ENCODE measurements at places on chromosomes 4 and X. TPM values are rescaled to one million over a fixed set of nuclear protein-coding genes. Genes with fewer than 3 reads are reported as not detected.

DNA sequence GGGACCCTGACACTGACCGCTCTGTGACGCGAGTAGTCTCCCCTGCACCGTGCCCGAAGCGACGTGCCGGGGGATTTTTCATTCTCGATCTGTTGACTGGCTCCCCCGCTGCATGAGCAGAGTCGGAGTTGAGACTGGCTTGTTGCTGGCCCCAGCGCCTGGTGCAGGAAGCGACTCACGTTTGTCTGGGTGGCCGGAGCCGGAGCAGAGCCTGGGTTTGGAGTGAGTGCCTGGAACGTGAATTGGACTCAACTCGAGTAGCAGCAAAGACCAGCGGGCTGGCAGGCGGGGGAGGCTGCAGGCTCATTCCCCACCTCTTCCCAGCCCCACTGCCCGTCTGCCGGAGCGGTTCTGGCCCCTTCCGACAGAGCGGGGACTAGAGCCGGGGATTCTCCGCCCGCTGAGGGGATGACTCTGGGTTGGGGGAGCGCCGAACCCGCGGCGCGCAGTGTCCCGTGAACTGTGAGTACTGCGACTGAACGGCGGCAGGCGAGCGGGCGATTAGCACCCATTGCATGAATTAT lies 554 bp downstream of the PCDH7 start:
- DNase-seq: no peak
- H3K4me3 ChIP-seq: peak overlapping the region; percentile 69
- H3K27me3 ChIP-seq: peaks cover 51% of the 10 kb centered on the region

GRCh38 chr4:25856756-25857155 lies 6.0 kb downstream of the SEL1L3 start:
- H3K4me3 ChIP-seq: no peak overlapping the region
- H3K36me3 ChIP-seq: peaks cover 45% of the 10 kb centered on the region
- H3K27ac ChIP-seq: peak overlapping the region; percentile 22
- DNase-seq: no peak
- no peaks in the 10 kb centered on the region for H3K27me3 ChIP-seq
- peaks cover 90% of the 10 kb centered on the region for H3K4me1 ChIP-seq

DNA sequence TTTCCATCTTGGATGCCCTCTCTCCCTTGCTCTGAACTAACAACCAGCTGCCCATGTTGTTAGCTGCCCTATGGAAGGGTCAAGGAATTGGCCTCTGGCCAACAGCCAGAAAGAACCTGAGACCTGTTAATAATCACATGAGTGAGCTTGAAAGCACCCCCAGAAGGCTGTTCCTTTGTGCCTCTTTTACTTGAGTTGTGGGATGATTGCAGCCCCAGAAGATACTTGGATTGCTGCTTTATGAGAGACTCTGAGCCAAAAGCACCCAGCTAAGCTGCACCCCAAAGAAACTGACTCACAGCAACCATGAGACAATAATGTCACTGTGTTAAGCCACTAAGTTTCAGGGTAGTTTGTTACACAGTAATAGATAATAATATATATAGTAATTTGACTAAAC lies 73.3 kb downstream of the FRYL start:
- no peaks in the 10 kb centered on the region for H3K27me3 ChIP-seq
- no peak overlapping the region for H3K27ac ChIP-seq
- no peak for DNase-seq
- peaks cover 28% of the 10 kb centered on the region for H3K36me3 ChIP-seq

- DNase-seq: no peak
- no peaks in the 10 kb centered on the region for H3K27me3 ChIP-seq
- H3K36me3 ChIP-seq: no peaks in the 10 kb centered on the region
- H3K27ac ChIP-seq: no peak overlapping the region
These were observed 71.6 kb downstream of the FAM114A1 start for GRCh38 chr4:38939165-38939564.

- H3K36me3 ChIP-seq: no peaks in the 10 kb centered on the region
- H3K4me1 ChIP-seq: no peaks in the 10 kb centered on the region
- DNase-seq: no peak
These were observed 5.0 kb downstream of the ADH7 start for GRCh38 chr4:99430106-99430505.

DNA sequence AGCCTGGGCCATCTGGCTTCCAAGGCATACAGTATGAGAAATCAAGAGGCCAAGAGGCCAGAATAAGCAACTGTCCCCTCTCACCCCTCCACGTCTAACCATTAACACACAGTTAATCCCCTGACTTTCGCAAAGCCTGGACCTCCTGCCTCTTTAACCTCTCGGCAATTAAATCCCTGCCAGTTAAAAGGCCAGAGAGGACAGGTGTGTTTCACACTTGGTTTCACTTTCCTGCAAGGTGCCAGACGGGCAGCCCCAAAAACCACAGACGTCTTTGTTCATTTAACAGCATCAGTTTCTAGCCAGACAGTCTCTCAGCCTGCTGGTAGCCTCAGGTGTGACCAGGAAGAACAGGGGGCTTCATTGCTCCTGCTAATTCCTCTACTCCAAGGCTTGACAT lies 91.1 kb upstream of the KIT start:
- H3K4me1 ChIP-seq: peaks cover 8% of the 10 kb centered on the region
- DNase-seq: no peak
- no peak overlapping the region for H3K4me3 ChIP-seq
- H3K36me3 ChIP-seq: no peaks in the 10 kb centered on the region
- H3K27me3 ChIP-seq: peaks cover 2% of the 10 kb centered on the region

The HHIP gene
- total RNA-seq: not detected

DNA sequence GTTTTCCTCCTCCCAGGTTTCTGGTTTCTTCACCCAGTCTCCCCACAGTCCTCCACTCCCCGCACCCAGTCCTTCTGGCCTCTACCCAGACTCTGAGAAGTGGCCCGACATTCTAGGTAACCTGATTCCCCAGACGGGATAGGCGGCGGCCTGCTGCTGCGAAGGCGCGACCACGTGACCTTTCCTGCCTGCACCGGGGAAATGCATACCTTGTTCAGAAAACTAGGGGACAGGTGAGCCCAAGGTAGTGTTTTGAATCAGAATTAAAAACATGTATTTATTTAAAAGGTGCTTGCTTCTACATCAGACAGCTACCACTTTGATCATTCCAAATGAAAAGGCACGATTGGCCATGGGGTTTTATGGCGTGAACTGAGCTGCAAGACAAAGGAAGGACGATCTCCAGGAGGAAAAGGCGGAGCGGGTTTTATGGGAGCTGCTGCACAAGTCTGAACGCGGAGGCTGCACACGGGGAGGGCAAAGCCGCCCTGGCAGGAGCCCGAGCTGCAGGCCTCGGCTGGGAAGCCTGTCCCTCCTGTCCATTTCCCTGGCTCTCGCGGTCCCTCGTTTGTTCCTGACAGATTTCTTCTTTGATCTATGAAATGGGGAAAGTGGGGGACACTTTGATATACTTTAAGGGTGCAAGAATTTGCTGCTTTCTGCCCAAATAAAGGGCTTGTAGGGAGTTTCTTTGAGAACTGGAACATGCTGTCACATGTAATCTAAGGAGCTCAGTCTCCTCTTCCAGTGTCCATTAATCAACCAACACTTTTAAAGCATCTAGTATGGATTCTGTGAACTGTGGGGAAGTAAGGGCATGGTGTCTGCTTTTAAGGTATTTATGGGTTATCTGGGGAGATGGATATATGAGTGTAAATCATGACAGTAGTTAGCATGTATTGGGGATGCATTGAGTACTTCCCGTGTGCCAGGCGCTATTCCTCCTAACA lies 150.9 kb downstream of the SPRY1 start:
- no peaks in the 10 kb centered on the region for H3K4me1 ChIP-seq
- no peak overlapping the region for H3K4me3 ChIP-seq
- no peak overlapping the region for H3K27ac ChIP-seq
- H3K36me3 ChIP-seq: peaks cover 3% of the 10 kb centered on the region
- no peak for DNase-seq

- H3K36me3 ChIP-seq: no peaks in the 10 kb centered on the region
- no peak overlapping the region for H3K4me3 ChIP-seq
- no peak for DNase-seq
- no peak overlapping the region for H3K27ac ChIP-seq
- no peaks in the 10 kb centered on the region for H3K27me3 ChIP-seq
- H3K4me1 ChIP-seq: no peaks in the 10 kb centered on the region
These were observed 8.1 kb upstream of the NDST4 start for GRCh38 chr4:115121351-115122043.

GRCh38 chr4:147724468-147725201 lies 7.3 kb upstream of the ARHGAP10 start:
- H3K27ac ChIP-seq: no peak overlapping the region
- H3K36me3 ChIP-seq: no peaks in the 10 kb centered on the region
- peak; percentile 14 for DNase-seq
- peaks cover 28% of the 10 kb centered on the region for H3K27me3 ChIP-seq
- no peak overlapping the region for H3K4me3 ChIP-seq

GRCh38 chr4:135166661-135167060 lies 965.1 kb upstream of the PABPC4L start:
- no peaks in the 10 kb centered on the region for H3K4me1 ChIP-seq
- no peak for DNase-seq
- no peaks in the 10 kb centered on the region for H3K27me3 ChIP-seq
- H3K4me3 ChIP-seq: no peak overlapping the region
- no peaks in the 10 kb centered on the region for H3K36me3 ChIP-seq

DNA sequence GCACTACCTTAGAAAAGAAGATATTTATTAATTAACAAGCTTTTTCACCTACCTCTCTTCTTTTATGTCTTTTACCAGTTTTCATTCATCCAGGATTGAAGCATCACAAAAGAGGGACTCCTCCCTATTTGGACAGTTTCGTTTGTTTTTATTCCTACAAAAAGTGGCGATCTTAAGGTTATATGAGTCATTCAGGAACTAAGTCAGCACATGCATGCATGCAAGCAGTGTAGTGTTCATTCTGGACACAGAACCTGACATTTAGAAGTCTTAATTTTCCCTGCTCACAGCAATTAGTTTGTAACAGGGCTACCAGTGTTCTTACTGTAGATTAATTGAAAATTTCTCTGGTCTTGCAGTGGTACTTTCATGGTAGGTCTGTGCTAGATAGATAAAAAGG lies 47.9 kb upstream of the QRFPR start:
- H3K4me3 ChIP-seq: no peak overlapping the region
- peaks cover 2% of the 10 kb centered on the region for H3K27me3 ChIP-seq
- H3K27ac ChIP-seq: no peak overlapping the region
- H3K4me1 ChIP-seq: no peaks in the 10 kb centered on the region

The SMIM31 gene
- total RNA-seq: not detected

- peaks cover 52% of the 10 kb centered on the region for H3K36me3 ChIP-seq
- peak overlapping the region; percentile 98 for H3K4me3 ChIP-seq
- peak overlapping the region; percentile 100 for H3K27ac ChIP-seq
- peak; percentile 43 for DNase-seq
- peaks cover 51% of the 10 kb centered on the region for H3K4me1 ChIP-seq
These were observed 461 bp downstream of the FBXW7 start for GRCh38 chr4:152535360-152535902.

- peaks cover 42% of the 10 kb centered on the region for H3K36me3 ChIP-seq
- peaks cover 18% of the 10 kb centered on the region for H3K4me1 ChIP-seq
- no peaks in the 10 kb centered on the region for H3K27me3 ChIP-seq
- H3K27ac ChIP-seq: no peak overlapping the region
- no peak overlapping the region for H3K4me3 ChIP-seq
These were observed 33.9 kb downstream of the KLHL15 start for GRCh38 chrX:23993012-23993633.

The KLHL34 gene
- 0.47 TPM for total RNA-seq

DNA sequence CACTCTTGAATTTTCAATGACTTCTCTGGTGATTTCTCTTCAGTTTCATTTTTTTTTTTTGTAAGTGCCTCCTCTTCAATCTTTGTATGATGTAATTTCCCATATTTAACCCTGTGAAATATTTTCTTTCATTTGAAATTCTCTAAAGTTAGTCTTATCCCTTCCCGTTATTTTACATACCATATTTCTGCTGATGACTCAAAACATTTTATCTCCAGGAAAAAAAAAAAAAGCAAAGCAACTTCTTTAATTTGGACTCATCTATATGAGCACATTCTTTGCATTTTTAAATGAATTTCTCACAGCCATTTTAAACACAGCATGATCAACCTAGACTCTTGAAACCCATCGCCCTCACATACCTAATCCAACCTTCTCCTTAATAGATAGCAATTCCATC lies 1831.4 kb downstream of the ARAP2 start:
- H3K27ac ChIP-seq: no peak overlapping the region
- H3K4me3 ChIP-seq: no peak overlapping the region
- DNase-seq: no peak
- H3K27me3 ChIP-seq: no peaks in the 10 kb centered on the region
- no peaks in the 10 kb centered on the region for H3K4me1 ChIP-seq

- H3K27me3 ChIP-seq: no peaks in the 10 kb centered on the region
- DNase-seq: no peak
- no peak overlapping the region for H3K4me3 ChIP-seq
- H3K4me1 ChIP-seq: no peaks in the 10 kb centered on the region
These were observed 872.4 kb downstream of the C4orf33 start for GRCh38 chr4:129968366-129968765.

- peak; percentile 88 for DNase-seq
- H3K4me1 ChIP-seq: no peaks in the 10 kb centered on the region
- peaks cover 15% of the 10 kb centered on the region for H3K27me3 ChIP-seq
These were observed 36.9 kb upstream of the SYTL4 start for GRCh38 chrX:100768679-100769338.

The USP51 gene
- total RNA-seq: 1.2 TPM

- H3K36me3 ChIP-seq: no peaks in the 10 kb centered on the region
- H3K4me1 ChIP-seq: no peaks in the 10 kb centered on the region
- no peak for DNase-seq
- H3K27me3 ChIP-seq: peaks cover 3% of the 10 kb centered on the region
- no peak overlapping the region for H3K4me3 ChIP-seq
- no peak overlapping the region for H3K27ac ChIP-seq
These were observed 31.8 kb upstream of the CWH43 start for GRCh38 chr4:48954314-48954713.

DNA sequence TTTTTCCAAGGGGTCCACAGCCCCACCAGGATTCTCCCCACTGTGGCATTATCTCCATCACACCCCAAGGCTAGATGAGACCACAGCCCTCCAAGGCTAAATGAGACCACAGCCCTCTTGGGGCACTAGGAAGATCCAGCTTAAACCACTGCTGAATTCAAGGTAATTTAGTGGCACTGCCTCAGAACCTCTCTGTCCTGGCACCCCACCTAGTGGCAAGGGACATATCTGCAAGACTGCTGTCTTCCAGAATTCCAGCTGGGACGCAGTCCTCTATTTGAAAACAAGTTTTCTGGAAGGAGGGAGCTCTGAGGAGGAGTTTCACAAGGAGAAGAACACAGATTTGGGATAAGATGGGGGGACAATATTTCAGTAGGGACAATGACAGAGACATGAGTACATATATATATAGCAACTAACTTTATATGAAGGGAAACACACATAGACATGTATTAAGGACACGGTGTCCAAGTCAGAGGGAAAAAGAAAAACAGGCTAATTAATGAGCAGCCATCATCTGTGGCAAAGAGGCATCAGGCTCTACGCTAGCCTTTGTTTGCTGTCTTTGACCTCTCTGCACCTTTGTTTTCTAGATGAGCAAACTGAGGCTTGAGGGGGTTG lies 9.3 kb downstream of the CETN2 start:
- no peak overlapping the region for H3K4me3 ChIP-seq
- no peaks in the 10 kb centered on the region for H3K4me1 ChIP-seq
- H3K27ac ChIP-seq: no peak overlapping the region
- H3K27me3 ChIP-seq: peaks cover 3% of the 10 kb centered on the region
- peak; percentile 23 for DNase-seq
- no peaks in the 10 kb centered on the region for H3K36me3 ChIP-seq

GRCh38 chrX:108344216-108344615 lies 94.0 kb downstream of the COL4A6 start:
- H3K4me3 ChIP-seq: no peak overlapping the region
- no peak overlapping the region for H3K27ac ChIP-seq
- no peaks in the 10 kb centered on the region for H3K27me3 ChIP-seq
- no peaks in the 10 kb centered on the region for H3K36me3 ChIP-seq
- no peaks in the 10 kb centered on the region for H3K4me1 ChIP-seq
- DNase-seq: no peak

The RNF150 gene
- total RNA-seq: not detected

The CXCL3 gene
- total RNA-seq: not detected

Data from activated CD8-positive, alpha-beta T cell treated with anti-CD3 and anti-CD28 coated beads, Interleukin-2, amount 10 ng/mL, durations not matched to agents 7 days and 5 days (primary cell).